ENCODE measurements at places on chromosomes 6 and 20.

- DNase-seq: no peak
Measured at GRCh38 chr6:161435748-161436070, 161.8 kb upstream of the AGPAT4 start.

DNA sequence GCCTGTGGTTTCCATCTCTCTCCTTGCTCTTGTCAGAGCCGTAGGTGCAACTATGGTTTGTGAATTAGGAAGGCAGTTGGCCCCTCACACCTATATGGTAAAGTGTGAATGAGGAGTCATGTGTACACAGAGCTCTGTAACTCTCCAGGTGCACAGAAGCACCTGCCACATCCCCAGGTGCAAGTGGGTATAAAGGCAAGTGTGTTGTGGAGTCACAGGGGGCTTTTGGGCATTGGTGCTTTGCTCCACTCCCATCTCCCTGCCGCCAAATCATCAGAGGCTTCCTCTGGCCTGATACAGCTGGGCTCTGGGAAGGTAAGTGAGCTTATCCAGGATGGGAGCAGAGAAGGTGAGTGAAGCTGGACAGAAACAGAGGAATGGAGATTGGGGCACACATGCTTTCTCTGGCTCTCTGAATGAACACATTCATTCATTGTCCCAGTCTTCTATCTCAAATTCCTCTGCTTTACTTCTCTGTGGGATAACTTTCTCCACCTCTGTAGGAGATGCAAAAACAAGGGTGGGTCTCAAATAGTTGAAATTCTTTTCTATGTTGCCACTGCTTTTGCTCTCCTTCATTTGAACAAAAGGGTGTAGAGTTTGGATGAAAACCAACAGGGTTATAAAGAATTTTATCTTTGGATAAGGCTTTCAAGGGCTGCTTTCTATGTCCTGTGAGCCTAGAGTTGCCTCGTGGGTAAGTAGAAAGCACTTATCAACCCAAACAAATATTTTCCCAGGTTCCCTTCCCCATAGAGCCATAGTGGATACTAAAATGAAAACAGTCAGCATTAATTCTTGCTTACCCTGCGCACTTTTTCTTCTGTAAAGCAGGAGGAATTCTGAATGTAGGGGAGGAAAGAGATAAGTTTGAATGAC, 45.0 kb upstream of the RIPOR2 start:
- DNase-seq: no peak

DNA sequence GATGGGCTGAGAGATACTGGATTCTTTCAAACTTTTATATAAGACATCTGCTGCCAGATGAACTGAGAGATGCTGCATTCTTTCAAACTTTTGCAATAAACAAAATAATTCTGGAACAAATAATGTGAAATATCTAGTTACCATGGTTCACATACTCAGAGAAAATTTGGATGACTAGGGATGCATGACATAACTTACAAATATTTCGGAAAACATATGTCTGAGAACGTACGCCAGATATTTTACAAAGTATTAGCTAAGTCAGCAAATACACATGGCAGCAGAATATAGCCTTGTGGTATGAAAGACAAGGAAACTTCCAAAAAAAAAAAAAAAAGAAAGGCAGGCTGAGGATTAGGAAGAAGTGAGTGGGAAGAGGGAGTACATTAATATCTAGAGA, 113.3 kb upstream of the TRAF3IP2 start:
- no peak for DNase-seq

DNA sequence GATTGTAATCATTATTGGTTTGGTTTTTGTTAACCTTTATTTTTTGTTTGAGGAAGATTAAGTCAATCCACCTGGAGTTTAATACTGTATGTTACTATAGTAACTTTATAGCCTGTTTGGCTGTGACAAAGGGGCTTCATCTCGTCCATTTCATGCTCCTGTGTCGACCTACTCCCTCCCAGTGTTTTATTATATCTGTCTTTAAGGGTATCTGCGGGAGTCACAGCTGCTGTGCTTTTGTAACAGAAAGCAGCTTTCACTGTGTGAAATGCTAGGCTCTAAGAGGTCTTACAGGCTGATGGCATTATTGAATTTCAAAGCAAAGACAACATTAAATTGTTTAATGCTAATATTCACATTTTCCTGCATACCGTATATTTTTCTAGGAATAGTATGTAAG, 698.0 kb upstream of the POU3F2 start:
- no peak for DNase-seq

DNA sequence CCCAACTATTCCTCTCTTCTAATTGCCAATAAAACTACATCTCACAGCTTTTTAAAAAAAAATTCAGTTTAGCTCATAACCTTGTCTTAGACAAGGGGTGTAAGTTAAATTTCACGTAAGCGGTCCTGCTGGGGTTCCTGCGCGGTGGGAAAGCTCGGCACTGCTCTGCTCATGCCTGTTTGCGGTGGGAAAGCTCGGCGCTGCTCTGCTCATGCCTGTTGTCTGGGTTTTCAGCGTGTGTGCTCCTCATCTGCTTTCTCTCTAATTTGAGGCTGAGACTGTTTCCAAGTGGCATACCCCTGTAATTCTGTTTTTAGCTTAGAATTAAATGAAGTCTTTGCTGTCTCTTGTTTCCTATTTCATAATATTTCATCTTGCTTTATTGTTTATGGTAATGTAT, 18.6 kb downstream of the ARID1B start:
- DNase-seq: no peak

DNA sequence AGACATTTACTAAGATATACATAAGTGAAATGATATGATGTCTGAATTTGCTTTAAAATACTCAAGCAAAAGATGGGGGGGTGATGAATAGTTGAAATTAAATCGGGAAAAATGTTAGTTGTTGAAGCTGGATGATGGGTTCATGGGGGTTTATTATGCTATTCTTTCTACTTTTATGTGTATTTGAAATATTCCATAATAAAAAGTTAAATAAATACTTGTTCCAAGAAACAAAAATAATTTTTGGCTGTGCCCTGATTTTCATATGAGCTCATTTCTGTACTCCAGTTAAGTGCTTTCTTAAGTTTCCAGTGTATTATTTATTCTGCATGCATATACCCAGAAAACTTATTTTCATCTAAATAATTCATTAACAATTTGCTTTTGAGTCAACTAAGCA, 138.6 kb downstream of the AIG1 start:
- DNase-seq: no peak

DNA sequence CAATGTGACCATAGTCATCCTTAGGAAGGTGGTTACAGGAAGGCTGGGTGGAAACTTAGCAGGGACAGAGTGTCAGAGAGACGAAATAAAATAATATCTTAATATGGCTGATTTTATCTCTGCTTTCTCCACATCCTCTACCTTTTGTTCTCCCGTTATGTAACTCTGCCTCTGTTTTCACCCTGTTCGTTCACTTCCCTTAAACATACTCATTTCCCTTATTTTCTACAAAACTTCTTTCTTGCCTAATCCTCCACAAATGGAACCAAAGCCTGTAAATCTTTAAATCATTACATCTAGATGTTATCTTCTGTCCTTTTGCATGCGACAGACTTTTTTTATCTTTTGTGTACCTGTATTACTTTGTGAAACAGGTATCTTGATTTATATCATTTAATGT, 23.3 kb upstream of the CRIP3 start:
- DNase-seq: no peak

- DNase-seq: no peak
Measured at GRCh38 chr20:63233924-63234323, 1.8 kb upstream of the BIRC7 start.

GRCh38 chr20:47749339-47749738, 35.9 kb downstream of the SULF2 start:
- no peak for DNase-seq

DNA sequence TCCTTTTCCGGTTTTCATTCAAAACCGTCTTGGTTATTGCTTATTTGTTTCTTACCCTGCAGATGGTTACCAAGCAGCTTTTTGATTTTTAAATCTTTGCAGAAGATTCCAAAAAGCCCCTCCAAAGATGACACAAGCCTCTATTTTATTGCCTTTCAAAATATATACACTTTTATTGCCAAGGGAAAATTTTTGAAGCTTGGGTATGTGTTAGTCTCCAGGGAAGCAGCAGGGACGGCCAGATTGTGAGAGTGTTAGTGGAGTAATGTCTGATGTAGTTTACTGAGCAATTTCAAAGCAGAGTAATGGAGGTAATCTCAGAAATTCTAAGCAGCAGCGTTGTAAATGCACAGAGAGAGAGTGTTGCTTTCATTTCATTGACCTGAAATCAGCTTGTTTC, 193.8 kb downstream of the FARS2 start:
- no peak for DNase-seq

DNA sequence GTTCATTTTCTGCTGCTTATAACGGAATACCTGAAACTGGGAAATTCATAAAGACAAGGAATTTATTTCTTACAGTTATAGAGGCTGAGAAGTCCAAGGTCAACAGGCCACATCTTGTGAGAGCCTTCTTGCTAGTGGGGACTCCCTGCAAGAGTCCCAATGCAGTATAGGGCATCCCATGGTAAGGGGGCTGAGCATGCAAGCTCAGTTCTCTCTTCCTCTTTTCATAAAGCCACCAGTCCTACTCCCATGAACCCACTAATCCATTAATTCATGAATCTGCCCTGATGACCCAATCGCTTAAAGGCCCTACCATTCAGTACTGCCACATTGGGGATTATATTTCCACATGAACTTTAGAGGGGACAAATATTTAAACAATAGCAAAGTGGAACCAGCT, 26.5 kb downstream of the CYB5R4 start:
- DNase-seq: no peak

DNA sequence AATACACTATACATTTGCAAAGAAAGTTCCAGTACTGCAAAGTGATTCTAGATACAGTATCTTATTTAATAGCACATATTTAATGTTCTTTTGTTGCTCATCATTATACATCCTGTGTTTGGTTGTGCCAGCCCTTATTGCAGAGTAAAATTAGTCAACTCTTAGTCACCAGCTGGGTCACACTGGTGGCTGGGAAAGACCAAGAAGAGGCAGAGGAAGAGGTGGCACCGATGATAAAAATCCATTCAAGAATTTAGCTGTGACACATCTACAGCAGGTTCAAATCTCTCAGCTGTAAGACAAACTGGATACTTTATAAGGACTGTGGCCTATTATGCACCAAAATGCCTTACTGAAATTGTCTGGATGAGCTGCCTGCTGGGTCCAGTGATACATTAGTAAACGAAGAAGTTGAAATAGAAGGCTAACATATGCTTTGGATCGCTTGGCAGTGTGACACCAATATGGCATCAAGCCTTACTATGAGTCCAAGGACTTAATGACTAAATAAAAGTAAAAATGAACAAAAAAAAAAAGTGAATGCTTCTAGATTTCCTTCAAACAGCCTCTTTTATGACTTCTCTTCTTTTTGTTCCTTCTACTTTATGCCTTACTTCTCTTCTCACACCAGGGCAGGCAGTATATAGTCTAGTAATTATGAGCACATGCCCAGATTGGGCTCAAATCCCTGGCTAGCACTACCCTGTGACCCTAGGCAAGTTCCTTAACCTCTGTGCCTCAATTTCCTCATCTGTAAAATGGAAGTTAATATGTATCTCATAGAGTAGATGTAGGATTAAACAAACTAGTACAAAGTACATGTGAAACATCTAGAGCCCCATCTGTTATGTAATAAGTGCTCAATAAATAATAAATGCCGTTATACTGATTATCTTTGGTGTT, 29.4 kb upstream of the RNF8 start:
- no peak for DNase-seq

GRCh38 chr6:73537677-73538076, 16.8 kb upstream of the EEF1A1 start:
- DNase-seq: no peak

DNA sequence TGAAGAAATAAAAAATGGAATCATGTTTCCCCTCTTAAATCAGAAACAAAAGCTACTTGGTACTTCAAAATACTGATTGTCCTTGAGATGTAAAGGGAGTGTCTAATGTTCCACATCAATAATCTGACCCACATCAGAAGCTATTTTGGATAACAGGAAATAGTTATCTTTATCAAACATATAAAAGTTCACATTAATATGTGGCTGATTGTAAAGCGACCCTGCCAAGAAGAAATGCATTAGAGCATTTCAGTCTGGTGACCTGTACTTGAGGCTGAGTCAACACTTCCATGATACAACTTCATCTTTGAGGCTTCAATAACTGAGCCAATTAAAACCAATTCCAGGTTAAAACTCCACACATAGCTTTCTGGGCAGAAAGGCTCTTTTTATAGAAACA, 31.8 kb downstream of the SYNE1 start:
- DNase-seq: no peak

DNA sequence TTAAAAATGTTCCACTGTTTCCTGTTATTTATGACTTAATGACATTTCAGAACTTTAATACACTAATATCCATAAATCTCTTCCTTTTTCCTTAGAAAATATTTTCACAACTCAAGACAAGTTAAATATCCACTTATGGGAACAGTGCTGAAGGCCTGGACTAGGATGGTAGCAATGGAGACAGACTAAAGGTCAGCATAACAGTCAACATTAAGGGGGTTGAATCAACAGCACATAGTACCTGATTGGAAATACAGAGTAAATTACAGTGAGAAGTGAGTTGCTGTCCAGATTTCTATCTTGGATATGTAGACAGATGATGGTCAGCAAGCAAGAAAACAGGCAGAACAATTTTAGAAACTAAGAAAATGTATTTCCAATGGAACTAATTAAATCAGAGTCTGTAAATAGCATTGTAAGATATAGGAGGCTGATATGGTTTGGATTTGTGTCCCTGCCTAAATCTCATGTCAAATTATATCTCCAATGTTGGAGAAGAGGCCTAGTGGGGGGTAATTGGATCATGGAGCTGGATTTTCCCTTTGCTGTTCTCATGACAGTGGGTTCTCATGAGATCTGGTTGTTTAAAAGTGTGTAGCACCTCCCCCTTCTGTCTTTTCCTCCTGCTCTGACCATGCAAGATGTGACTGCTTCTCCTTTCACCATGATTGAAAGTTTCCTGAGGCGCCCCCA, 682.7 kb downstream of the MAFB start:
- DNase-seq: no peak

GRCh38 chr20:14951105-14951504, 613.7 kb upstream of the FLRT3 start:
- DNase-seq: no peak

DNA sequence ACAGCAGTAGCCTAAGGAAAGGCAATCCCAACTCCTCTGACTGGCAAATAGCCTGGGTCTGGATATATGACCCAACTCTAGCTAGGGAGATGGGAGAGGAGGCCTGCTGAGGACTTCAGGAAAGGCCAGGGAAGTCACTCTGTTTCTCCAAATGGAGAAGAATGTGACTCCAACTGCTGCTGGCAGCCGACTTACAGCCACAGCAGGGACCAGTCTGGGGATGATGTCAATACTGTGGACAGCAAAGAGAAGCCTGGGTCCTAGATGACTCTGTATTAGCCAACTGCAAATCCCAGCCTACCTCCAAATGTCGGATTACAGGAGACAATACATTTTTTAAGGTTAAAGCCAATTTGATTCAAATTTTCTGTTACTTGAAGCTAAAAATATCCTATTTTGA, 232.6 kb downstream of the FOXC1 start:
- DNase-seq: no peak

DNA sequence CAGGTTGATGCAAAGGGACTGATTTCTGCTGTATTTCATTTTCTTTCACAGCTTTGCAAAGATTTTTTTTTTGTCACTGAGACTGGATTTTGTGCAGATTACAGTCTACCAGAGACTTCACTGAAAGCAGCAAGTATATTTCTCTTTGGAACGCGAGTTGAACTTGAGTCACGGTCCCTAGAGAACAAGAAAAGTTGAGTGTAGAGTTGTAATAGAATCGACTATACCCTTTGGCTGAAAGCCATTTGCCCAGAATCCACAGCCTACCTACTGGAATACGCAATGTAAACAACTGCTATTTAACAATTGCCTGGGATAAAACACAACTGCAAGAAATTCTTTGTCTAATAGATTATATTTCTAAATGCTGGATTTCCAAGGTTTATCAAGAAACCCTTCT, 520.6 kb downstream of the HDGFL1 start:
- DNase-seq: no peak

GRCh38 chr6:15674690-15675386, 12.0 kb upstream of the DTNBP1 start:
- DNase-seq: no peak

Measured in RWPE2 (cell line).